Urinary bladder (tissue), 4 donors: ENCODE measurements at places on chromosomes 3 and 15. TPM values are rescaled to one million over a fixed set of nuclear protein-coding genes. Genes with fewer than 3 reads are reported as not detected.

Gene FAM174B
- 26.1 TPM for total RNA-seq

Gene GP9
- total RNA-seq, result not detected

Gene AGBL1
- 1.5 TPM for total RNA-seq

Gene ANKRD34C
- not detected for total RNA-seq

Gene MEGF11
- total RNA-seq, result 0.11 TPM

Gene C3orf80
- 1.0 TPM for total RNA-seq

Gene GUCA1C
- not detected for total RNA-seq

Gene GNAT1
- not detected for total RNA-seq

Gene UPK1B
- 141 TPM for total RNA-seq

Gene GCNT3
- total RNA-seq, result not detected

Gene KY
- 4.9 TPM for total RNA-seq

Gene CRTC3
- total RNA-seq, result 41.3 TPM

Gene FES
- total RNA-seq, result 27.0 TPM

Gene NR2E3
- total RNA-seq, result 2.3 TPM

Gene LRRC15
- total RNA-seq, result 0.11 TPM

Gene TRH
- 0.16 TPM for total RNA-seq

Gene PSMA4
- total RNA-seq, result 194 TPM

Gene PDIA5
- 42.5 TPM for total RNA-seq

Gene GFM1
- total RNA-seq, result 63.1 TPM

Gene RAB43
- total RNA-seq, result 6.0 TPM

Gene CAMP
- not detected for total RNA-seq
